NCI-H1417 treated with DMSO at 0.1 percent for 48 hours (cell line): ENCODE measurements at places on chromosomes 16 and 17.

- DNase-seq, result no peak
Measured at GRCh38 chr16:73997971-73998370, 298.6 kb upstream of the PSMD7 start.

- DNase-seq, result no peak
Measured at GRCh38 chr16:46650254-46650623, 29.1 kb upstream of the SHCBP1 start.

GRCh38 chr17:37570527-37571093, 38.6 kb downstream of the SYNRG start:
- no peak for DNase-seq

DNA sequence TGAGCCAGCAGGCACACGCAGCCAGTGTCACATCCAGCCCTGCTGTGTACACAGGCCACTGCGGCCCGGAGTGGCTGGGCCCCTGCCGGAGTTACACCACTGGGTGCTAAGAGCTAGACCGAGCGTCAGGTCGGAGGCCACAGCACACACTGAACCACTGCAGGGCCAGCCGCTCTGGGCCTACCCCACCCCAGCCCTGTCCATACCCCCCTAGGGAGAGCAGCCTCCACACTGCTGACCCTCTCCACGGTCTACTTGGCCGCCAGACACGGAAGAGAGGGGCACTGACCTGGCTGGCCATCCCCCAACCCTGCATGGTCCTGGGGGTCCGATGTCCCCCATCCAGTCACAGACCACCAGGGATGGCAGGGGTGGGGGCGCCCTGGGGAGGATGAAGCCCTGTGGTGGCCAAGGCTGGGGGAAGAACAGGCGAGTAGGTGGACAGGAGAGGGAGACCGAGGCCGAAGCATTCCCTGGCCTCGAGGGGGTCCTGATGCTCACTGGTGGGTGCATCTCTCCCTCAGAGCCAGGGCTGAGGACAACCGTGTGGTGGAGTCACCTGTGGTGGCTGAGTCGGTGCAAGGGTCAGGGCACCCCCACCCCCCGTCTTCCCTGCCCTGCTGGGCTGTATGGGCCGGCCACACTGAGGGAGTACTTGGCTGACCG, 34.9 kb upstream of the ZC3H18 start:
- no peak for DNase-seq

GRCh38 chr16:65833171-65833871, 533.2 kb upstream of the CDH5 start:
- no peak for DNase-seq

- DNase-seq, result no peak
Measured at GRCh38 chr17:17041018-17041521, 1.2 kb upstream of the MPRIP start.

DNA sequence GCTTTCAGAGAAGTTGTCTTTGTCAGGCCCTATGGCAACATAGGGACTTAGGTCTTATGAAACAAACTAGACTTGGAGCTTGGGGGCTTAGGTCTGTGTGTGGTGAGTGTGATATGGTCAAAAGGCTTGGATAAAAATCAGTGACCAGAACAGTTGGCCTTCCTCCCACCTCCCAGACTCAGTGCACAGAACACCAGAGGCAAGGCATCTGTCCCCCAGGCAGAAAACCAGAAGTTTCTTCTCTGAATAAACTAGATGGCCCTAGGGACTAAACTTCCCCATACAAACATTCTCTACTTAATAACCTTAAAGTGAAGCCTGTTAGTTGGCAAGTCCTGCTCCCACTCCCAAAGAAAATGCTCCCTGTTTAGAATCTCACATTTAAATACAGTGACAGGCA, 39.2 kb upstream of the PMFBP1 start:
- no peak for DNase-seq

GRCh38 chr17:64216338-64217248, 46.5 kb downstream of the TEX2 start:
- no peak for DNase-seq

DNA sequence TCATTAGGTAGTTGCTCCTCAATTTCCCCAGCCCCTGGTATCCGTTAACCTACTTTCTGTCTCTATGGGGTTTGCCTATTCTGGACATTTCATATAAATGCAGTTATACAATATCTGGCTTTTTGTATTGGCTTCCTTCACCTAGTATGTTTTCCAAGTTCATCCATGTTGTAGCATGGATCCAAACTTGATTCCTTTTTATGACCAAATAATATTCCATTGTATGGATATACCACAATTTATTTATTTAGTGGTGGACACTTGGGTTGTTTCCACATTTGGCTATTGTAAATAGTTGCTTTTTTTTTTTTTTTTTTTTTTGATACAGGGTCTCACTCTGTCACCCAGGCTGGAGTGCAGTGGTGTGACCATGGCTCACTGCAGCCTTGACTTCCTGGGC, 15.9 kb downstream of the EPN2 start:
- no peak for DNase-seq

- DNase-seq, result no peak
Measured at GRCh38 chr17:17722081-17722905, 41.0 kb downstream of the RAI1 start.

DNA sequence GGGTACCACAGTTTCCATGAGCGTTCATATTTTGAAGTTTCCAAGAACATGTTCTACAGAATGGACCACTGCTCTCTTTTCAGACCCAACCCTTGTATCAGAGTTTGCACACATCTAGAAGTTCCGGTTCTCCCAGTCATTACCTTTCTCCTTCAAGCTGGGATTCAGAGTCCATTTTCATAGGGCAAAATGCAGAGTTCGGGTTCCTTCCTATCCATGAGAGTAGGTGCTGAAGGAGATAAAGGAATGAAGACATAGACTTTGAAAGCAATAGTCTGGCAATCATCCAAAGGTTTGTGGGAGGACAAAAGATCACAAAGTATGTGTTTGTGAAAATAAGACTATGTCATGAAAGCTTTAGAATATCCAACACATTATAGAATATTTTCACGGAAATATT, 699.6 kb downstream of the MAF start:
- no peak for DNase-seq

GRCh38 chr17:76755285-76755684, 17.4 kb downstream of the MFSD11 start:
- no peak for DNase-seq

GRCh38 chr16:72300892-72301291, 128.9 kb upstream of the PMFBP1 start:
- DNase-seq, result no peak

DNA sequence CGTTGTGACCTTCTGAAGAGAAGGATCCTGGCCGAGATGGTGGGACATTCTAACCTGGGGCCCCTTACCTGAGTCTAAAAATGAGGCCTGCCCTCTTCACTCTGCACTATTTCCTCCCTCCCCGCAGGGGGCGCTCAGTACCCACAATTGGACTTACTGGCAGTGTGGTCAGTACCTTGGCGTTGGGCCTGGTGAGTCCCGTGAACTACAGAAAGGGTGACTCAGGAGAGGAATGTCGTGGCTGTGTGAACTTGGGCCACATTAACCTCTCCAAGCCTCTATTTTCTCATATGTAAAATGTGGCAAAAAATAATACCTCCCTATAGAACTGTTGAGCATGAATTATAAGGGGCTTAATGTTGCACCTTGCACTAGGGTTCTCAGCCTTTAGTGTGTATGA, 3.9 kb downstream of the RSAD1 start:
- DNase-seq, result peak; percentile 3

- no peak for DNase-seq
Measured at GRCh38 chr17:5043524-5043923, 8.3 kb upstream of the SLC52A1 start.

DNA sequence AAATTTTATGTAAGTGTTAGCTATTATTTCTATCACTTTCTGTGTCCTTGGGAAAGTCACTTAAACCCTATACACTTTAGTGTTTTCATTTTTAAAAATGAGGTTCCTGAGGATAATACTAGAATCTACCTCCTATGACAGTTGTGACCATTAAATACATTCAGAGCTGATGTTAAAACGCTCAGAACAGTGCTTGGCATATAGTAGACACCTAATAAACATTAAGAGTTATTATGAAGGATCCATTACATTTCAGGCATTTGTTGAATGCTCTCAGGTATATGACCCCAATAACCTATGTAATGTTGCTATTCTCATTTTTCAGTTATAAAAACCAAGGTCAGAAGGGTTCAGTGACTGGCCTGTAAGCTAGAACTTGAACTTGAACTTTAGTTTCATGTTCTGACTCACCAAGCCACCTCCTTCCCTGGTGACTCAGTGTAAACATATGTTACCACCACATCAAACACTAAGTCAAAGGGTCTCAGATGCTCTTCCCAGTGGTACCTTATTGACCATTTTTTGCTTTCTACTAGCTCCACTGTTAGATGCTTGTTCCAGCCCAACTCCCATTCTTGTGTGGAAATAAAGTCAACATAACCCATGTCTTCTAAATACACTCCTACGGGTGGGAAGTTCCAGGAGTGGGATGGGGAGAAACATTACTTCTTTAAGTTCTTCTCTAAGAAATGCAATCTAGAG, 47.6 kb downstream of the HSD17B2 start:
- DNase-seq, result no peak
